Germinal center (tissue), 1 donor: ENCODE measurements at places on chromosomes 5 and 9.

GRCh38 chr5:93280518-93280917 is 300.5 kb downstream of the NR2F1-AS1 start:
- no peak for DNase-seq

GRCh38 chr5:69049151-69049550 is 44.7 kb upstream of the SLC30A5 start:
- DNase-seq: no peak

- no peak for DNase-seq
These were observed 38.2 kb downstream of the C5orf15 start for GRCh38 chr5:133930061-133930812.

DNA sequence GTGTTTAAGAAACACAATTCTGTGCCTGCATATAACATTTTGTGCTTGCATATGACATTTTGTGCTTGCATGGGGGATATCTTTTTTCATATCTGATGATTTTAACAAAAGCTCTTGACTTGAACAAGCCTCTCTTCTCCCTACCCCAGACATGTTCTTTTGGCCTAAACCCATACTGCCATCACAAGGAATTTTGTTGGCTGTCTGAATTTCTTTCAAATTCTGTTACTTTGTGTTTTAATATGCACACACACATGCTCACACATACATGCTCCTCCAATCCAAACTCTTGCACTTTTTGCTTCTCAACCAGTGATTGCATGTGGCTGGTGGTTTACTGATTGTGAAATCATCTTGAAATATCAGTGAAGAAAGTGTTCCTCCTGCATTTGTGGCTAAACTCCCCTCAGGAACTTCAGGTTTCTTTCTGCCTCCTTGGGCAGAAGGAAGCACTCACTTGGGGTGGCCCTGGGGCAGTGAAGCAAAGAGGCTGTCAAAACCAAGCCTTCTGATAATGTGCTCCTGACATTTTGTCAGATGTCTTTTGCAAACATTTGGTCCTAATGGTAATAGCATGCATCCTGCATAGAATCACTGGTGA is 377.2 kb upstream of the KLF4 start:
- DNase-seq: no peak

GRCh38 chr9:96203867-96204501 is 98.0 kb downstream of the HSD17B3 start:
- no peak for DNase-seq

- DNase-seq: no peak
These were observed 29.9 kb upstream of the DMRTA1 start for GRCh38 chr9:22416692-22417060.

DNA sequence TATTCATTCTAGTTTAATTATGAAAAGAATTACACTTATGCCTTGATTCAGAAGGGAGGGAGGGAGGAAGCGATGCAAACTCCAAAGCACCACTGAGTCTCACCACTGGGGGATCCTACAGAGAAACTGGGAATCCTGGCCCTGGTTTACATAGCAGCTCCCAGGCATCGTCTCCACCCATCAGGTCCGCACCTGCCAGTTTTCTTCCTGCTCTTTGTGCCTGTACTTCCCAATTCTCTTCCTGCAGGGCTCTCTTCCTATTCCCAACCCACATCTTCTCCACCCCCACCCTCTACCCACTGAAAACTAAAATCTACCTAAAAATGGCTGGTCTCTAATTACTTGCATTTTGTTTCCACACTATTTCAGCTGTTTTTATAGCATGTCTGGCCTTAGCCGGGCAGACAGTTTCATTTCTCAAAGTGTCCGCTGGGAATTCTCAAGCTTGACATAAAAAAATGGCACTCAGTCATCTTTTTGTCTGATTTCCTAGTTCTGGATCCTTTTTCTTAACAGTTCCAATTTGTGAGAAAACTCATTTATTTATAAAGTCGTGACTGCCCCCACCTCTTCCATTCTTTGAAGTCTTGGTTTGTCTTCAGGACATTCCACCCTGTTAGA is 1.6 kb upstream of the TNIP1 start:
- DNase-seq: no peak

DNA sequence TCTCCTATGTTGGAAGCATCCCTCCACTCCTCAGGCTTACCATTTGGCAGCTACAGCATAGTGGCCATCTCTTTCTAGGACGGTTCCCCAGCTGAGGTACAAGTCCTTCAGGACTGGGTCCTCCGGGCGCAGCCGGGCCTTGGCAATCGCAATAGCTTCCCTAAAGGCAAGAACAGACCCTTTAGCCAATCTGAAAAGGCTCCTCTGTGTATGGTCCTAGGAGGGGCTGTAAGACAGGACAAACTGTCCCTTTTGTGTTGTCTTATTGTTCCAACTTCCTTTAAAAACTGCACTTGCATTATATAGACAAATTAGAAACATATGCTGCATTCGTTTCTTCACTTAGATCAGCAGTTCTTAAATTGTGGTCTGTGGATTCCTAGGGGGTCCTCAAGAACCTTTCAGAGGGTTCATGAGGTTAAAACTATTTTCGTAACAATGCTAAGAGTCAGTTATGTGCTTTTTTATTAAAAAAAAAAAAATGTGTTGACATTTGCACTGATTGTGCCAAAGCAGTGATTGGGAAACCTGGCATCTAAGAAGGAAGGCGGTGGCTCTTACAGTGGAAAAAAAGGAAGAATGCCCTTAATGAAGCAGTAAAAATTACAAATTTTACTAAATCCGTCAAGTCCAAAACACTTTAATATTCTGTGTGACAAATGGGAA is 38.7 kb downstream of the GEMIN5 start:
- no peak for DNase-seq

DNA sequence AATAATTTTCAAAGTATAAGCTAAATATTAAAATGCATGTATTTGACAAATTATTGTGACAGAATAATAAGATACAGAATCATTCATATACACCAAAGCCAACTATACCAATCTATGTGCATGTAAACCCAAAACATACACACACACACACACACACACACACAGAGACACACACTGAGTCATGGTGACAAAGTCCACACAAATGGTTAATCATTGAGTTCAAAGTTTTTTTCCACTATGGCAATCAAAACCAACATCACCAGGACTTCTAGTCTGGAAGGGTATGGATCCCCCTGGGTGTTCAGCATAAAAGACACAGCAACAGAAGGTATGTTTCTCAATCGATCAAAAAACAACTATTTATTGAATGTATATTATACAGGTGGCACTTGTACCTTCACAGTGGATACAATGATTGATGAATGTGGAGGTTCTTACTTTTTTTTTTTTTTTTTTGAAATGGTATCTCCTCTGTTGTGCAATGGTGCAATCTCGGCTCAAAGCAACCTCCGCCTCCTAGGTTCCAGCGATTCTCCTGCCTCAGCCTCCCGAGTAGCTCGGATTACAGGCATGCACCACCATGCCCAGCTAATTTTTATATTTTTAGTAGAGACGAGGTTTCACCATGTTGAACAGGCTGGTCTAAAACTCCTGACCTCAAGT is 137.0 kb downstream of the PDE4D start:
- DNase-seq: no peak

DNA sequence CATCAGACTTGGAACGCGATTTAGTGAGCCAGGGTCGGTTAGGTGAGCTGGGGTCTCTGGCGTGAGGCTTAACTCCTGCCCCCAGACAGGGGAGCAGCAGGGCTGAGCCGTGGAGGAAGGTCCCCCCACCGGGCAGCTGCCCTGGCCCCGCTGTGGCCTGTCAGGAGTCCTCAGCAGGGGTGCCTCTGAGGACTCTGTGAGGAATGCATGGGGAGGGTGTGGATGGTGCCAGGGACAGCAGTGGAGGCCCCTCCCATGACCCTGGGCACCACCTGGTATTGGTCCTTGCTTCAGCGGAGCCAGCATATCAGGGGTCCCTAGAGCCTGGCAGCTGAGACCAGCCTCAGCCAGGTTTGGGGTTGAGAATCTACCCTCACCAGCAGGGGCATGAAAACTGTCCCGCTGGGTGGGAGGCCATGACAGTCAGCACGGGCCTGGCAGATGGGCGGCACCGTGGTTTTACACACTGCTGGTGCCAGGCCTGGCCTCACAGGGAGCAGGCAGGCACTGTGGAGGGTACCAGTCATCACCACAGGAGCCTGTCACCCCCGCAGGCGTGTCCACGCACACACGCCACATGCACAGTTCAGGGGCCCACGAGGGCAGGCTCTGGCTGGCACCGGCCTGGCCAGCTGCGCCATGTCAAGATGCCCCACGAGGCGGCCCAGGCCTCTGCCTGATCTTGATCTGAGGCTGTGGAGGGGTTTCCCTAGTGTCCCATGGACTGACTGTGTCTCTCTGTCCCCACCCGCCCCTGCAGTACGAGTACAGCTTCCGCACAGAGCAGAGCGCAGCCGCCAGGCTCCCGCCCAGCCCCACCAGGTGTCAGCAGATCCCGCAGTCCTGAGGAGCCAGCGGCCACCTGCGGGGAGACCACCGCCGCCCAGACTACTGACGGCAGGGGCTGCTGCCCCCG is 111.1 kb upstream of the LMX1B start:
- no peak for DNase-seq

GRCh38 chr5:178247481-178248456 is 15.2 kb upstream of the PHYKPL start:
- no peak for DNase-seq

- DNase-seq: peak; percentile 41
These were observed 13.2 kb upstream of the CEL start for GRCh38 chr9:133048595-133048994.

DNA sequence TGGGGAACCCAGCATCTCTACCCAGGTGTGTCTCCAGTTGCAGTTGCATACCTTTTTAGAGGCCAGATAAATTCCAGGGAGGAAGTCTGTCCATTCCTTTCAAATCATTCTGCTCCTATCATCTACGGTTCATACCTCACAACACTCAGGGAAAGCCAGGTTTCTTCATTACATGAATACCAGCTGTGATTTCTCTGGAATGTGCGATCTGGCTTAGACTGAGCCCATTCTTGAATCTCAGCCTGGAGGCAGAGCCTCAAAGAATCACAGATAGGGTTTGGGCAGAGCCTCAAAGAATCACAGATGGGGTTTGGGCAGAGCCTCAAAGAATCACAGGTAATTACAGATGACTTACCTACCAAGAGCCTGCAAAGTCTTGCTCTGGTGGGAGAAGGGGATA is 7.2 kb downstream of the P4HA2 start:
- DNase-seq: no peak

GRCh38 chr5:83453937-83454336 is 17.6 kb upstream of the VCAN start:
- no peak for DNase-seq

GRCh38 chr5:139386050-139386438 is 2.9 kb upstream of the SLC23A1 start:
- no peak for DNase-seq

GRCh38 chr5:154228696-154229095 is 38.2 kb downstream of the GALNT10 start:
- peak; percentile 30 for DNase-seq

DNA sequence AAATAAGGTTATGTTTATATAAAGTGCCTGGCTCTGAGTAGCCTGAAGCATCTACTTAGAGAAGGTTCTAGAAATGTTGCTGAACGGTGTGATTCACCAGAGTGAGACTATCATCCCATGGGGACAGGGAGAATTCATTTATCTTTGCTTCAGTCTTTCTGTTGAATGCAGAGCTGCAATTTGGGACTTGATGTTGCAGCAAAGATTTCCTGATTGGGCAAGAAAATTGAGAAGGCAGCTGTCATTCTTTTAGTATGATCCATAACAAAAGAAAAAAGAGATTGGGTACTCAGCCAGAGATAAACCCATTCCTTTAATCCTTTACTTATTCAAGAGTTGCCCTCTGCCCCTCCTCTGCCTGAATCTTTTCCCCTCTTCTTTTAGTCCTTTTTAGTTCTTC is 456.3 kb upstream of the WWC1 start:
- DNase-seq: no peak

GRCh38 chr5:127330116-127330515 is 39.5 kb downstream of the MEGF10 start:
- DNase-seq: no peak

- DNase-seq: no peak
These were observed 92.6 kb downstream of the DPYSL3 start for GRCh38 chr5:147417135-147417813.

DNA sequence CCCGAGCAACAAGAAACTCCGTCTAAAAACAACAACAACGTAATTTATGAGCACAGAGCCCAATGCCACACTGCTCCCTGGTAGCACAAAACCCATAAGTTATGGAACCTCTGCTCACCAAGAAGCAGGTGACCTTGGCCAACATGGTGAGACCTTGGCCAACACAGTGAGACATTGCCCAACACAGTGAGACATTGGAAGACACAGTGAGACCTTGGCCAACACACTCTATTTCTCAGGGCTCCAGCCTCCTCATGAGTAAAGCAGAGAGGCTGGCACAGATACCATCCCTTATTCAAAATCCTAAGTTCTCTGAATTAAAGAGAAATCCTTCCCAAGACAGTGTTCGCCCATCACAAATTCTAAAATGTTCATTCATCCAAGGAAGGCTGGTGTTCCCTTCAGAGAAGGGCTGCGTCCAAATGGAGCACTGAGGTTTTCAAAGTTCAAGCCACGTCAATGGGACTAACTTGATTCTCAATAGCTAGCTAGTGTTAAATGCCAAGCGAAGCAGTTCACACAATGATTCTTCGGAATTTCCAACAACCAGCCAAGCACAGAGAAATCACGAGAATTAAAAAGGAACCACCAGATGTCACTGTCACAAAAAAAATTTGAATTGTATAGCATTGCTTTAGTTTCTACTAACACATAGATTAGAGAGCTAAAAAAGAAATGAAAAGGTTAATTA is 29.5 kb downstream of the TTC39B start:
- no peak for DNase-seq

- DNase-seq: no peak
These were observed 5.9 kb downstream of the ALAD start for GRCh38 chr9:113395000-113395861.

- peak; percentile 86 for DNase-seq
These were observed 12.6 kb upstream of the TCF7 start for GRCh38 chr5:134101686-134102439.

- no peak for DNase-seq
These were observed 469.1 kb downstream of the ZSWIM6 start for GRCh38 chr5:61801174-61801573.

DNA sequence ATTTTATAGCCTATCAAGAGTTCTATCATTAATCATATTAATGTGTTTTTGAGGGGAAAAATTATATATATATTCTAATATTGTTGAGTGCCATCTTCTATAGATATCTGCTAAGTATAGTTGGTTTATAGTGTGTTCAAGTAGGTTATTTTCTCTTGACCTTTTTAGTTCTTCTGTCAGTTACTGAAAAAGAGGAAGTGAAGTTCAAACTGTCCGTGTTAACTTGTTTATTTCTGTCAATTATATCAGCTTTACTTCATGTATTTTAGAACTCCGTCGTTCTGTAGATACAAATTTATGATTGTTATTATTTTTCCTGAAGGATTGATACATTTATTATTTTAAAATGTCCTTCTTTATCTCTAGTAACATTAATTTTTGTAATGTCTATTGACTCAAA is 1209.1 kb downstream of the CDH12 start:
- no peak for DNase-seq

- no peak for DNase-seq
These were observed 84.2 kb downstream of the SGCD start for GRCh38 chr5:156411185-156411613.
